ENCODE measurements at places on chromosomes 2 and 18. TPM values are rescaled to one million over a fixed set of nuclear protein-coding genes. Genes with fewer than 3 reads are reported as not detected.
A peak's percentile ranks its signal among the peaks of the same experiment; 100 is the strongest.

DNA sequence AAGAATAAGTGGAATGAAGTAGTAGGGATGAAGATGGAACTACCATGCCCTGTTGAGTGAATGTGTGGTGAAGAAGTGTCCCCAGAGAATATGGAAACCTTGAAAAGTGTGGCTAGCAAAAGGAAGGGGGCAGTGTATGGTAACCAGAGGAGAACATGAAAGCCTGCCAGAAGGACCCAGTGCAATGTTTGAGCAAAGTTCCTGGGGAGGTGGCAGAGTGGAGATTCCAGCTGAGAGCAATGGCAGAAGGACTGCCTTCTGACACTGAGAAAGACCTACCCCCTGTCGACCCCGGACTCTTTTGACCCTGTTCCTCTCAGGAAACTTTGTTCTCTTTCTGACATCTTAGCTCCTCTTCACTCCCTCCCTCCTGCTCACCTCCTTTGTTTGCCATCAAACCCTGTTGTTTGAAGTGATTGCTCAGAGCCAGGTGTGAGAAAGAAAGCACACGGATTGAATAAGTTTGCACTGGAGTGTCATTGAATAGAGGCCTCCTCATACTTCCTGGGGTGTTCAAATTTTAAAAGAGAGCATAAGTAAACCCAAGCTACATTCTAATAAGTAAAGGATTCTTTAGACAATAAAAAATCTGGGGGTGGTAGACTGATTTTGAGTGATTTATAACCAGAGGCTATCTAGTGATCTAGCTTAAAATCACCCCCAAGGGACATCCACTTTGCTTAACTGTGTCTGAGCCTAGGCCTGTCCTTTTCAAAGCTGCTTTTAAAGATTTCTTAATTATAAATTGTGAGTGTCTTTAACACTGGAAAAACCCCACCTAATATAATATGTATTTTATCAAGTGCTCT is 57.1 kb downstream of the TRIB2 start:
- H3K27me3 ChIP-seq, result no peaks in the 10 kb centered on the region
- H3K36me3 ChIP-seq, result no peaks in the 10 kb centered on the region
- DNase-seq, result no peak
- H3K4me1 ChIP-seq, result no peaks in the 10 kb centered on the region
- no peak overlapping the region for H3K27ac ChIP-seq

DNA sequence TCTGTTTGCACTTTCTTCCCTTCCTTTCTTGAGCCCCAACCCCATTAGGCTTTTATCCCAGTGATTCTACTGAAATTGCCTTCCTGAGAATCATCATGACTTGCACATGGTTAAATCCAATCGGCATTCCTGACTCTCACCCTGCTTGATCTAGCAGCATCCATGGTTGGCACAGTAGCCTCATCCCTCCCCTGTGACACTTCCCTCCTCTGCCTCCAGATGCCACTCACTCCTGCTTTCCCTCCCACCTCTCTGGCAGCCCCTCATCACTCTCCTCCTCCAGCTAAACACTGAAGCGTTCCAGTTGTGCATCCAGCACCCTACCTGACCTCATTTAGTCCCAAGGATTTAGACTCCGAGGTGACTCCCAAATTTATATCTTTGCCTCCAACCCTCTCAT is 114.7 kb downstream of the GALNT14 start:
- no peak overlapping the region for H3K27ac ChIP-seq
- no peaks in the 10 kb centered on the region for H3K36me3 ChIP-seq
- H3K4me1 ChIP-seq, result no peaks in the 10 kb centered on the region

DNA sequence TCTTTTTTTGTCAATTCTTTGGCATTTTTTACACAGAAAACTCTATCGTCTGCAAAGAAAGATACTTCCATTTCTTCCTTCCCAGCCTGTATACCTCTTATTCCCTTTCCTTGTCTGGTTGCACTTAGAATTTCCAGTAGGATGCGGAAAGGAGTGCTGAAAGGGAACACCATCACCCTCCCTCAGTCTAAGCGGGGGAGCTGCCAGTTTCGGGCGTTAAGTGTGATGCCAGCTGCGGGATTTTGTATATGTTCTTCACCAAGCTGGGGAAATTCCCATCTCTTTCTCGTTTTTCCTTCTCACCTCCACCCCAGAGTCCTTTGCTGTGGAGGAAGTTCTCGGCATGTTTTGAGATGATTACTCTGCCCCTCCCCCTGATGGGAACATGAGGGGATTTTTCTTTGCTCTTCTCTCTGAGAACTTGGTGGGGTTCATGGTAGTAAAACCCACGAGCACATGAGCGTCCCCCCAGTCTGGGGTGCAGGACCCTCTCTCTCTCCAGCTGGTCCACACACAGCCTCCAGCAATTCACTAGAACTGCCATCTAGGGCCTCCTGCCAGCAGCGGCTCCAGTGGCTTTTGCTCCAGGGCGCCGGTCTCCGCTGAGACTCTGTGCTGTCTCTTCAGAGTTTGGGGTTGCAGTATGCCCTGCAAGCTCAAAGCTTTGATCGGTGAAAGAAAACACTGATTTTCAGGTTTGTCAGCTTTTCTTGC is 15.5 kb downstream of the AQP12A start:
- H3K4me1 ChIP-seq, result no peaks in the 10 kb centered on the region
- no peaks in the 10 kb centered on the region for H3K27me3 ChIP-seq
- no peaks in the 10 kb centered on the region for H3K36me3 ChIP-seq
- H3K4me3 ChIP-seq, result no peak overlapping the region
- H3K27ac ChIP-seq, result no peak overlapping the region
- DNase-seq, result no peak

- H3K27me3 ChIP-seq, result no peaks in the 10 kb centered on the region
- DNase-seq, result no peak
- no peaks in the 10 kb centered on the region for H3K36me3 ChIP-seq
Measured at GRCh38 chr2:22904126-22904684, 480.8 kb upstream of the KLHL29 start.

DNA sequence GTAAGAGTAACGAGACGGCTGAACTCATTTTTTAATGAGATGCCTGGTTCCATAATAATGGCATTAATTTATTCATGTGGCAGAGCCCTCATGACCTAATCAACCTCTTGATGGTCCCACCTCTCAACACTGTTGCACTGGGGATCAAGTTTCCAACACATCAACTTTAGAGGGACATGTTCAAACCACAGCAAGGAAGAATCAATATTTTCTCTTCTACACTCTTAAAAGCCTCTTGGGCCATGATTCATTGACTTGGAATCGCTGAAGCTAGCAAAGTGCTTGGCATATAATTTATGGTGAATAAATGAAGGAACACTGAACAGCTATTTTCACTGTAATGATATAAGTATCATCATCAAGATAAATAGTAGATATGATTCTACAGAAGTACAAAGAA is 333.0 kb downstream of the TNS1 start:
- H3K27ac ChIP-seq, result no peak overlapping the region
- no peaks in the 10 kb centered on the region for H3K36me3 ChIP-seq
- no peaks in the 10 kb centered on the region for H3K27me3 ChIP-seq
- DNase-seq, result no peak
- H3K4me1 ChIP-seq, result no peaks in the 10 kb centered on the region

The INHBB gene
- 4.3 TPM for total RNA-seq

- H3K4me1 ChIP-seq, result no peaks in the 10 kb centered on the region
- H3K27me3 ChIP-seq, result no peaks in the 10 kb centered on the region
- no peak overlapping the region for H3K4me3 ChIP-seq
- H3K36me3 ChIP-seq, result no peaks in the 10 kb centered on the region
Measured at GRCh38 chr2:38856165-38856564, 19.6 kb downstream of the DHX57 start.

DNA sequence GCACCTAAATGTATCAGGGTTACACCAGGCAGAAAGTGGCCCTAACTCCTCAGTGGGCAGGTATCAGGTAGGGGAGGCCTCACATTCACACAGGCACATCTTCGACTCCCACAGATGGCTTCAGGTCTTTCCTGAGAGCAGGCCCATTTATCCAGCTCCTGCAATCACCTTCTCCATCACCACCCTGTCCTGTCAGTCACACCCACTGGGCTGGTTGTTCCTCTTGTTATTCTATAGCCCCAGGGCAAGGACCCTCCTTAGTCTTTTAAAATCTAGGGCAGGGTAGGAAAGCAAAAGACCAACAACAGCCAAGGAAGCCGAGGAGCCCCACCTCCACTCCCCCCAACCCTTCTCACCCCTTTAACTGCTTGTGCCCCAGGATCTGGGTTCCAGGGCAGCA is 9.1 kb upstream of the HOXD4 start:
- no peak overlapping the region for H3K4me3 ChIP-seq
- H3K27me3 ChIP-seq, result no peaks in the 10 kb centered on the region
- peaks cover 9% of the 10 kb centered on the region for H3K4me1 ChIP-seq

GRCh38 chr2:45554742-45555140 is 56.3 kb downstream of the SRBD1 start:
- H3K4me1 ChIP-seq, result no peaks in the 10 kb centered on the region
- H3K27me3 ChIP-seq, result no peaks in the 10 kb centered on the region
- DNase-seq, result no peak
- no peak overlapping the region for H3K4me3 ChIP-seq

- H3K27me3 ChIP-seq, result no peaks in the 10 kb centered on the region
- no peak overlapping the region for H3K27ac ChIP-seq
- peak; percentile 68 for DNase-seq
- H3K4me3 ChIP-seq, result no peak overlapping the region
- H3K4me1 ChIP-seq, result peaks cover 1% of the 10 kb centered on the region
Measured at GRCh38 chr18:12236934-12237832, 17.0 kb upstream of the CIDEA start.

- H3K4me1 ChIP-seq, result no peaks in the 10 kb centered on the region
- no peak overlapping the region for H3K4me3 ChIP-seq
- no peak overlapping the region for H3K27ac ChIP-seq
- no peak for DNase-seq
- H3K27me3 ChIP-seq, result no peaks in the 10 kb centered on the region
Measured at GRCh38 chr2:202653890-202654289, 19.1 kb downstream of the FAM117B start.

Measured in ovary (tissue), 10 donors.